ENCODE measurements at places on chromosomes 6 and 20.
A peak's percentile ranks its signal among the peaks of the same experiment; 100 is the strongest.

GRCh38 chr20:16062661-16063581 is 510.3 kb downstream of the KIF16B start:
- DNase-seq = no peak

- no peak for DNase-seq
Observed at GRCh38 chr20:52318651-52319050, 127.1 kb upstream of the ZFP64 start.

DNA sequence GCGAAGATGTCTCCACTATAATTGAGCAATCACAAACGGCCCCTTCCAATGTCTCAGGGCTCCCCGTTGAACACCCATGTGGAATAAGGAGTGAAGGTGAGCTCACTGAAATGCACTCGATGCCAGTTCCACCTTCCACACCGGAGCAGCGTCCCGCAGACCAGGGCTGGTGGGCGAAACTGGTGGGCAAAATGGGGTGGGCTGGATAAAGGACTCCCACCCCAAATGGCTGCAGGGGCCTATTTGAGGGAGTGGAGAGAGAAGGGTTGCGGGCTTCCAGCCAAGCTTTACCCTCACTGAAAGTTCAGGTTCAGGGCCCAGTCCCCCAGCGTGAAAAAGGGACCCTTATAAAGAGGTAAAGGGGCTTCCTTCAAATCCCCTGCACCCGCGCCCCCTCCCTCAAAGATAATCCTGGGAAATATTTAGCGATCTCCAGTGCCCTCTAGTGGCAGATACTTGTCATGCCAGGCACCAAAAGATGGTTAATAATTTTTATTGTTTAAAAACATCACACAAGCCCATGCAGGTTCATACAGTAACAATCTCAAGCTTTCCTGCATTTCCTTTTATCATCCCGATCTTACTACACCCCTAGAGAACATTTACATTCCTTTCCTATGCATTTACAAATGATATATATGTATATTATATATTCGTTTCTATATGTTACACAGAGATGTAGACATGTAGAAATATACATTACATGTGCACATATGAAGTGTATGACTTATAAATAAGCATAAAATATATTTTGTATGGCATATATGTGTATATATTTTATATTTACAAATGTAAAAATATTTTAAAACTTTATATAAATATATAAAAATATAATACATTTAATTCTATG is 58.2 kb upstream of the NKX2-2 start:
- peak; percentile 14 for DNase-seq

GRCh38 chr6:33384581-33385020 is 7.0 kb upstream of the KIFC1 start:
- DNase-seq = peak; percentile 76

DNA sequence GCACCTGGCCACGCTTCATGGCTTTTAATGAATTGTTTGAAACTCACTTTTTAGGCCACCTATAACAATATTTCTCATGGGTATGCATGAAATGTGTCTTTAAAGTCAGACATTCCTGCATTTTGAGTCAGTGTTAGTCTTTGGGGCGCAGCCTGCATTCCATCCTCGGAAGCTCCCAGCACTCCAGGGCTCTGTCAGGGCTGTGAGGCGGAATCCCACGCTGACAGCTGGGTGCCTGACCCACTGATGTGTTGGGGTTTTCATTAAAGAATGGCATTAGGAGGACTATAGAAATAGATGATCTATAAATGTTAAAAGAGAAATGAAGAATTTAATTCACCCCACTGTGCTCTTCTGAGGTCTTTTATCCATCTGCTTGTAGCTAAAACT is 16.2 kb upstream of the CLDN20 start:
- DNase-seq = peak; percentile 67

GRCh38 chr20:57435498-57436222 is 44.5 kb downstream of the RBM38 start:
- no peak for DNase-seq

DNA sequence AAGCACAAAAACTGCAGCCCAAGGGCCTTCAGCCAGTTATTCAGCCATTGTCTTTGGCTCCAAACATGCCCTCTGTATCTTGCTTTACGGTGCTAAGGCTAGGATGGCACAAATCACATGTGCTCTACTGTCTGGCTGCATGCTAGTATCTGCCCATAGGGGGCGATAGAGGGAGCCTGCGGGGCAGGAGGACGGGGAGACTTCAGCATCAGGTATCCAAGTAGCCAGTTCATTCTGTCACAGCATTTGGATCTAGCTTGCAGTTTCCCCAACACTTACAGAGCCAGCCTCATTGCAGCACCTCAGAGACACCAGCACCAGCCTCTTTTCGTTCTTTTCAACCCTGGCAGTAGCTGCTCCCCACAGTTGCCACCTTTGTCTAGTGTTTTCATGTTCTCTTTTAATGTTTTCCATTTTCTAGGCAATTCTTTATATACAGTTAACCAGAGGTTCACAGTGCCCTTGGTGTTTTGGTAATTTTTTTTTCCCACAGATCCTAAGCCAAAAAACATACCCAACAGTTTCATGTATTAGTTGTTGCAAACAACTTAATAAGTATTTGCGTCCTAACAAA is 705.9 kb downstream of the PTPRT start:
- DNase-seq = no peak

DNA sequence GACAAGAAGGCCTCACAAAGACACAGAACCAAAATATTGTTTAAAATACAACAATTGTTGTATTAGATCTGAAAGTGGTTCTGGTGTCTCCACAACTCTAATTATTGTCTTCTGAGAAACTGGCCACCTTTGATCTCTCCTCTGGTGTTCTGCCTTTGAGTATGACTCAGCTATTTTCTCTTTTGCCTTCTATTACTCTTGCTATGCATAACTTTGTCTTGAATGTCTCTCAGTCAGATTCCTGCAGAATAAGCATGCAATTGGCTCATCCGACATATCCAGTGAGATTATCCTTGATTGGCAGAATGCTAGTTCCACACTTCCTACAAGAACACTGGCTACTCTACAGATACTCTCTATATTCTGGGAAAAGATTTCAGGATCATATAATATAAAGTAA is 14.3 kb upstream of the EPM2A start:
- DNase-seq = peak; percentile 62

DNA sequence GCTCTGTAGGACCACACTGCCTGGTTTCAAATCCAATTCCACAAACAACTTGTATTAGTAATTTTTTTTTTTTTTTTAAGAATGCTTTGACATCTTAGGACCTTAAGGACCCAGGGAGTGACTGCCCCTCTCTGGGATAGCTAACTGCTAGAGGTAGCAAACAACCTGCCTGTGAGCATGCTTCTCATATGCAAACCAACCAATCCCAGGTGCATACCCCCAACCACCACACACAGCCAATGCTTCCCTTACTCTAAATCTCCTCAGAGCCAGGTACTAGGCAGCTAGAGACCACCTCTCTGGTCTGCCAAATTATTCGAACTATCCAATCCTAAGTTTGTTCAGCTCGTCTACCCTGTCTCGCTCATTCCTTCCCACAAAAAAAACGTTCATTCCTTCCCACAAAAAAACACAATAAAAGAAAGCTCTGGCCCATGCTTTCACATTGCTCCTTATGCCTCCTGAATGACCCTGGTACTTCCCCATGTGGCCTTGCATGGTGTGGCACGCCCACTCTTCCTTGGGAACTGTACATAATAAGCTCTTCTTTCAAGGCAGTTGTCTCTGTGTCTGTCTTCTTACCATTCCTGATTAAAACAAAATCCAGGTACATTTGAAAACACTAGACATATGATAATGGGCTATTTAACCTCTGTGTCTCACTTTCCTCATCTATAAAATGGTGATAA is 6.4 kb downstream of the SERAC1 start:
- no peak for DNase-seq

DNA sequence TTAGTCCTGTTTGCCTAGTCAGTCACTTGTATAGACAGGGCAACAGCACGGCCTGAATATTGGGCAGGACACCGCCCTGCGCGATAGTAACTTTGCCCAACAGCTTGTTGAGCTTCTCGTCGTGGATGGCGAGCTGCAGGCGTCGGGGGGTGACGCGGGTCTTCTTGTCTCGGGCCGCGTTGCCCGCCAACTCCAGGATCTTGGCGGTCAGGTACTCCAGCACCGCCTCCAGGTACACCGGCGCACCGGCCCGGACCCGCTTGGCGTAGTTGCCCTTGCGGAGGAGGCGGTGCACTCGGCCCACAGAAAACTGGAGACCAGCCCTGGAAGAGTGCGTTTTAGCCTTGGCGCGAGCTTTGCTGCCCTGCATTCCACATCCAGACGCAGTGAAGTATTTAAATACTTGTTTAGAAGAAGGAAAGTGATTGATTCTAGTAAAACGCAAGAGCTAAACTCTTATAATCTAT is 92.8 kb upstream of the BTN3A2 start:
- no peak for DNase-seq

- DNase-seq = peak; percentile 95
Observed at GRCh38 chr6:53326372-53327016, 22.3 kb downstream of the ELOVL5 start.

- DNase-seq = no peak
Observed at GRCh38 chr20:24654425-24654824, 185.0 kb downstream of the SYNDIG1 start.

DNA sequence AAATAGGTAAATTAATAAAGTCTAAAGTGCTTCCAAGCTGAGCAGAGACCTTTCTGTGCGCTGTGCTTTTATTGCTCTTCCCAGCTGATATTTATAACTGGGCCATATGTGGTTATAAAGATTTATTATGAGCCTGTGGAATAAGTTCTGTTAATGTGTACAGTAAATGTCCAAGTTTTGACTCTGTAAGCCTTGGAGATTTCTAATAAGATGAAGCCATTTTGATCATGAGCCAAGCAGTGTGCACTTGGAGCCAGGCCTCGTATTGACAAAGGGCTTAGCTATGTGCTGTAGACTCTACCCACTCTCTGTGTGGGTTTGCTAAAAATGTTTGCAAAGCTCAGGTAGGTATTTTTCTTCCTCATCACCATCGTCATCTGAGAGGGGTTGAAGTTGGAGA is 361.1 kb downstream of the FOXA2 start:
- DNase-seq = no peak

DNA sequence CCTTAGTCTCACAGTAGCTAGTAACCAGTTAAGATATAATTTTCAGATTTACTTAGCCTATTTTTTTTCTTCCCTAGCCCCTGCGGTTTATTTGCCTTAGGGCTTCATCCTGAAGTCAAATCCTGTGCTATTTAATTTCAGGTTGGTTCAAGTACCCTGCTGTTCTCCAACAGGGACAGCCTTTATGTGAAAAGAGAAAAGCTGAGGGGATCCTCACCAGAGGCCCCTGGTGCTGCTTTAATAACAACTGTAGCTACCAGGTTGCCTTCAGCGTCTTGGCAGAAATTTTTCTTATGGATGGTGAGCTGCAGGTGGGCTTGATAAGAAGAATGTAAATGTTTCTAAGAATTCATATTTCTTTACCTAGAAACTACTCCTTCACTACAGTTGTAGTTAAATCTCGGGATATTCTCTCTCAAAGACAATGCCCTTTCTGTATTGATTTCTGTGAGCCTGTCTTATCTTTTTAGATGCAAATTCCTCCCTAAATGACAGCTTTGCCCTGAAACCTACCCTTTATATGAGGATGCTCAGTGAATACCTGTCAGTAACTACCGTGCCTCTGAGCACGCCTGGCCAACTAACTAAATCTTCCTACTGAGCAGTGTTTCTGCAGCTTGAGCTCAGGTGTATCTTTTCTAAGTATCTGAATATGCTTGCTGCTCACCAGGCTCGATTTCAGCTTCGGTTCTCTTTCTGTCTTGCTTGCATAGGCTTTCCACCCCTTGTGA is 320.5 kb downstream of the MMUT start:
- no peak for DNase-seq

DNA sequence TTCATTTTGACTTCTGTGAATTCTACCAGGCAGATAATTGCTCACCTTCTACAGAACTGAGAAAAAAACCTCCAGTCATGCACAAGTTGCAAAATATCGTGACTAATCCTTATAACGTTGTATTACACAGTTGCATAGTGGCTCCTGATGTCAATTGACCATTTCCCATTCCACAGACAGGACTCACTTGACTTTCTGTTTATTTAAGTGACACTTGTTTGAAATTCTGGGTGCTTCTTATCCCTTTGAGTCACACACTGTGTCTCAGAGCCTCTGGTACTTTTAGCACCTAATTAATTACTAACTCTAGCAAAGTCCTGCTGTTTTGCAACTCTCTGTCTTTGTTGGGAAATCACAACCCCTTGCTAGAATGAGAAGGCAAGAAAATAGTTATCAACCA is 16.2 kb upstream of the RSPO3 start:
- peak; percentile 80 for DNase-seq
